ENCODE measurements at places on chromosomes 1 and 21.
A peak's percentile ranks its signal among the peaks of the same experiment; 100 is the strongest.

DNA sequence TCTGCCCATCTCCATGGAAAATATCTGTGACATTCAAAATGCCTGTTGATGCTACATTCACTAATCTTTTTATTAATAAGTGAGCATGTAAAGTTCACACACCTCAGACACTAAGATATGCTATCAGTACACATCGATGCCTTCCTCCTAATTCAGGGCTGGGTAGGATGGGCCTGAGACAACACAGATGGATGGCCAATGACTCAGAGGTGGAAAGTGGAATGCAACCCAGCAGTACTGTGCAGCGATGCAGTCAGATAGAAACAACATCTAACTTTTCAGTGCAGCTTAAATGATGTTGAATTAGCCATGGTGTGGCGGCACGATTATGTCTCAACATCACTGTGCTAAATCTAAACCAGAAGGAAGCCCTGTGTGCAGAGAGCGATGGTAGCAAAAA lies 161.6 kb upstream of the KCNJ15 start:
- DNase-seq: no peak

DNA sequence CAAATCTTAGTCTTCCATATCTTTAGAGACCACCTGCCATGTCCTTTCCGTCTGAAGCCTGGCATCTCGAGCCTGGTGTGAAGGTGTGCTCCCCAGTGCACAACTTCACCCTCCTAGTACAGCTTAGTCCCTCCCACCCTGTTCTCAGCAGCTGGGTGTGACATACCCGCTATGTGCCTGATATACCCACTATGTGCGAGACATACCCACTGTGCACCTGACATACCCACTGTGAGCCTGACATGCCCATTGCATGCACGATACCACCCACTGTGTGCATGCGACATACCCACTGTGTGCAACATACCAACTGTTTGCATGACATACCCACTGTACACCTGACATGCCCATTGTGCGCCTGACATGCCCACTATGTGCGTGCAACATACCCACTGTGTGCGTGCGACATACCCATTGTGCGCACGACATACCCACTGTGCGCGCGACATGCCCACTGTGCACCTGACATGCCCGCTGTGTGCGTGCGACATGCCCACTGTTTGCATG lies 3.0 kb upstream of the RRP1 start:
- no peak for DNase-seq

GRCh38 chr1:240232530-240232929 lies 140.8 kb downstream of the FMN2 start:
- no peak for DNase-seq

GRCh38 chr1:180951836-180952656 lies 39.3 kb downstream of the KIAA1614 start:
- DNase-seq: no peak

DNA sequence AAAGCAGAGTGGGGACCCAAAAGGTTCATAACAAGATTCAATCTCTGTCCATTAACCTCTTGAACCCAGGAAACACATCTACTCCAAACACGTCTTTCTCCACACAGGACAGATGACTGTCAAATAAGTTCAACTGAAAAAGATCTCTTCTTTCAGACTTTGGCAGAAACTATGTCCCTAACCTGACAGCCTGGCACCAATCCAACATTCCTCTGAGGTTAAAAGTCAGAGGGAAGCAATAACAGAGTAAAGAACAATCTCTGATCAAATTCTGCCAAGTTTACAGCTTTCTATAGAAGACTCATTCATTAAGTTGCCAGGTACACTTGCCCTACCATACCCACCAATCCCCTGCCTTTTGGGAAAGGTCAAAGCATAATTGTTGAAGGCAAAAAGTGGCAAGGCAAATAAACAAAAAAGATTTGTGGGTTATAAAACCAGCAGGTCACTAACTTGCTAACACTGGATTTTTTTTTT lies 31.9 kb downstream of the OTUD7B start:
- no peak for DNase-seq

- DNase-seq: no peak
Observed at GRCh38 chr1:45982359-45982758, 150.1 kb downstream of the PIK3R3 start.

DNA sequence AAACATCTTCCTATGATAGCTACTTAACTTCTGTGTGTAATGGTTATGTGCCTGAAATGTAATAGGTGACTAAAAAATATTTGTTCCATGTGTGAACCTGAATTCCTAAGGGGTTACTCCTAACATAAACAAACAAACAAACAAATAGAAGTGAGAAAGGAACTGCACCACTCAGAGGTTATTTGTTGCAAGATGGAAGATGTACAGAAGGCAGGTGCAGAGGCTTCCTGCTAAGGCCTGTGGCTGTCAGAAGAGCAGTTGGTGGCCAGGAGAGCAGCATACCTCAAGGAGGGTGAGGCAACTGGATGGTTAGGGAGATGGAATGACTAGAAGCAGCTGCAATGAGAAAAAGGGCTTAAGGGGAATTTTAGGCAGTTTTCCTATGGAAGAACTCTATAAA lies 940.6 kb downstream of the TTLL7 start:
- no peak for DNase-seq

- no peak for DNase-seq
Observed at GRCh38 chr1:155522069-155522468, 40.5 kb downstream of the ASH1L start.

DNA sequence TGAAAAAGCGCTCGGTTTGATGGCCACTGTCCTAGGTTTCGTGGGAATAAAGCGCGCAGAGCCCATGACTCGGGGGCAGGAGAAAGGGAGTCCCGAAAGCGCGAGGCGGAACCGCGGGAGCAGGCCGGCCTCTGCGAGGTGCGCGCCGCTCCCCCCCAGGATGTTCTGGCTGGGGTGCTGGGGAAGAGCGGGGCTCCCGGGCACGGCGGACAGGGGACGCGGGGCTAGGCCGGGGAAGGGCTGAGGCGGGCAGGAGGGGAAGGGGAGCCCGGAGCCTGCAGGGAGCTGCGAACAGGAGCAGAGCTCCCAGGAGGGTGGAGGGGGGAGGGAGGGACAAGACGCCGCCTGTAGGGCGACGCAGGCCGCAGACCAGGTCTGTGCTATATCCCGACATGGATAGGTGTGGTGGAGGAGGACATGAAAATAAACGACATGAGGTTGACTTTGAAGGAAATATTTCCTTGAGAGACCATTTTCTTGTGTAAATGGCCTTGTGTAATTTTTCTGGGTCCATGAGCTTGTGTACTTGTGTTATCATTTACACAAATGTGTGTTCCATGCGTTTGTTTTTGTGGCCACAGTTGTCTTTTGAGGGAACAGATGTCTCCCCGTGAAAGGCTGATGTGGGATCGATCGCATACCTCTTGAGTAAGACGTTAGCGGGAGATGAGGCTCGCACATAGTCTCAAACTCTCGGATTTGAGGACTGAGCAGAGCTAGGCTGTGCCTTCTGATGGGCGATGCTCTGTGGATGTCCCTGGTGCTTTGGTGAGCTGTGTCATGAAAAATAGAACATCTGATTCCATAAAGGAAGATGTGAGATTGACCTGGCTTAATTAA lies 1.3 kb downstream of the PCNT start:
- peak; percentile 21 for DNase-seq

GRCh38 chr1:25640646-25641328 lies 24.2 kb downstream of the MAN1C1 start:
- DNase-seq: no peak

DNA sequence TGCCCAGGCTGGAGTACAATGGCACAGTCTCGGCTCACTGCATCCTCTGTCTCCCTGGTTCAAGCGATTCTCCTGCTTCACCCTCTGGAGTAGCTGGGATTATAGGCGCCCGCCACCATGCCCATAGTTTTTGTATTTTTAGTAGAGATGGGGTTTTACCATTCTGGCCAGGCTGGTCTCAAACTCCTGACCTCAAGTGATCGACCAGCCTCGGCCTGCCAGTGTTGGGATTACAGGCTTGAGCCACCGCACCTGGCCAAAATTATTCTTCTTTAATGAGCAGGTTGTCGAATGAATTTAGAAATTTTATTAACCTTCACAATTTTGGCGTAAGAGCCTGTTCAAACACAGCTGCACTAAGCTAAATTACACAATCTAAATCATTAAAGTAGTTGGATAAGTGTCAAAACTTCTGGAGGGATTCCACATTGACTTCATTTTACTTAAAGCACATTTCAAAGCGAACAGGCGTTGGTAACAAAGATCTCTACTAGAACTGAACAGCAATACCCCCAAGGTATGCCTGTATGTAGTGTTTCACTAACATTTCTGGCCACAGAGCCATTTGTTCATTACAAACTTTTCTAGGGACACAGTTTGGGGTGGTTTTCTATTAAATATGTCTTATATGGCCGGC lies 5.2 kb upstream of the CTH start:
- no peak for DNase-seq

DNA sequence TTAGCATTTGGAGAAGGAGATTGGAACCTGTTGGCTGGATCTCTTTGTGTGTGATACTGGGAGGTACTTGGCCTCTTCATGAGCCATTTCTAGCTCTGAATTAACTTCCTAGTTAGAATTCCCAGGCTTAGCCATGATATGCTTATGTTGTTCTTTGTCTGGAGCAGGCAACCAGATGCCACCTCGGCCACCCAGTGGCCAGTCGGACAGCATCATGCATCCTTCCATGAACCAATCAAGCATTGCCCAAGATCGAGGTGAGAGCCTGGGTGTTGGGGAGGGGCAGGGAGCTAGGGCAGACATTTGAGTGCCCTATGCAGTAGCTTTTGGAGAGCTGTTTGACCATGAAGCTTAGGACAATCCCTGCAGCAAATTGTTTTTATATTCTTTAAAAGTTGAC lies 26.5 kb upstream of the PIGV start:
- no peak for DNase-seq

- DNase-seq: no peak
Observed at GRCh38 chr1:165899461-165899941, 72.1 kb downstream of the UCK2 start.

DNA sequence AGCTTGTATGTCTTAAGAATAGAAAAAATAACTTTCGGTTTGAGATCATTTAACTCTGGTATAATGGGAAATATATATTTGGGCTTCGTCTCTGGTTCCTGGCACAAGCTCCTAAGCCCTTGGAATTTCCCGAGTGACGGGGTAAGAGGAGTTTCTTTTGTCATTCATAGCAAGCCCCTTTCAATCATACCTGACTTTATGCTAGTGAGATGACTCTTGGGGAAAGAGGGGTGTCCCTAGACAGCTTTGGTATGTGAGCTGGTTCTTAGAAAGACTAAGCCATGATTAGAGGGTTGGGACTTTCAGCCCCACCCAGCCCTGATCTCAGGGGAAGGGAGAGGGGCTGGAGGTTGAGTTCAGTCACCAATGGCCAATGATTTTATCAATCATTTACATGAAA lies 13.9 kb upstream of the MTARC1 start:
- DNase-seq: no peak

DNA sequence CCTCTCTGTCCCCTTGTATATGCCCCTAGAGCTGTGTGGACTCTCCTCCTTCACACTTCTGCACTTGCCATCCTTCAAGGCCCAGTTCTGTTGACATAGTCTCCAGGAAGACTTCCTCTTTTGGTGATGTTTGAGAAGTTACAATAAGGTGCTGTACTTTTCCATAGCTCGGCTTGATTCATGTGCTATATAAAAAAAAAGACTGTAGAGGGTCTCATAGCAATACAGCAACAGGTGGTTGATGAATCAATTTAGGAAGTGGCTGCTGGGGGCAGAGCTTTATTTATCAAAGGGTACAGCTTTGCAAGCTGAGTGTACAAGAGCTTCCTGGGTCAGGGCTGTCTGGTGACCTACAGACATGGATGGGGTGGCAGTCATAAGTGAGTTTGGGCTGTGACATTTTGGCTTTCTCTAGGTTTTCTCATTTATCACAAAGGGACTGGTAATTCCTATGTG lies 102.7 kb downstream of the RUNX1 start:
- DNase-seq: peak; percentile 51

DNA sequence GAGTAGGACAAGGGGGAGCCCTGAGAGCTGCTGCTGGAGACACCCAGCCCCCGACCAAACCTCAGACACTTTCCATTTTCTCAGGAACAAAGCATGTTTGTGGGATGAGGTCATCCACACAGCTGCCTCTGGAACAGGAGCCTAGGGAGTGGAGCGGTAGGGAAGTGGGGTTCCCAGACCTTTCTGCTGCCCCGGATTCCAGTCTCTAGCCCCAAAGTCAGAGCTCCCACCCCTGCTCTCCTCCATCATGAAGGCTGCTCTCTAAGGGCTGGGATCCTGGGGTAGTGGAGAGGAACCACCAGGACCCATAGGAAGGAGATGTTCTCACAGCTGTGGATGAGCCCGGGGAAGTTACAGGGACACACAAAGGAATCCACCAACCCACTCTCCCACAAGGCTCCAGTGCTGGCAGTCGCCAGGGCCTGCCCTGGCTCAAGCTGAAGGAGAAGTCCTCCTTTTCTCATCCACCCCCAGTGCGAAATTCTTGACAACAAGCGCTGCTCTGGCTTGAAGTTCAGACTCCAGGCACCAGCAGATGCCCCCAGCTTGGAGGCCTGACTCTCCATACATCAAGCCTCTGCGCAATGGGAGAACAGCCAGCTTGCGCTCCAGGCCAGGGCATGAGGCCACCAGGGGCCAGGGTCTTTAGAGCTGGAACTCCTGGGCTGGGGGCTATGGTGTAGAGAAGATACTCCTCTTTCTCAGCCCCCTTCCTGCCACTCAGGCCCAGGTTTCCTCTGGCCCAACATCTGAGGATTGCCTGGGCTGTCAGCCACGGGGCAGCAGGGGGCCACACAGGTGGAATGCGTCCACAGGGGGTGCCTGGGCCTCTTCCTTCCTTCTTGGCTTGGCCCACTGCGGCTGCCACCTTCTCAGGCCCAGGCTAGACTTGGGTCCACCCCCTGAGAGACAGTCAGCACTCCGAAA lies 4.5 kb downstream of the FHL3 start:
- DNase-seq: peak; percentile 37

DNA sequence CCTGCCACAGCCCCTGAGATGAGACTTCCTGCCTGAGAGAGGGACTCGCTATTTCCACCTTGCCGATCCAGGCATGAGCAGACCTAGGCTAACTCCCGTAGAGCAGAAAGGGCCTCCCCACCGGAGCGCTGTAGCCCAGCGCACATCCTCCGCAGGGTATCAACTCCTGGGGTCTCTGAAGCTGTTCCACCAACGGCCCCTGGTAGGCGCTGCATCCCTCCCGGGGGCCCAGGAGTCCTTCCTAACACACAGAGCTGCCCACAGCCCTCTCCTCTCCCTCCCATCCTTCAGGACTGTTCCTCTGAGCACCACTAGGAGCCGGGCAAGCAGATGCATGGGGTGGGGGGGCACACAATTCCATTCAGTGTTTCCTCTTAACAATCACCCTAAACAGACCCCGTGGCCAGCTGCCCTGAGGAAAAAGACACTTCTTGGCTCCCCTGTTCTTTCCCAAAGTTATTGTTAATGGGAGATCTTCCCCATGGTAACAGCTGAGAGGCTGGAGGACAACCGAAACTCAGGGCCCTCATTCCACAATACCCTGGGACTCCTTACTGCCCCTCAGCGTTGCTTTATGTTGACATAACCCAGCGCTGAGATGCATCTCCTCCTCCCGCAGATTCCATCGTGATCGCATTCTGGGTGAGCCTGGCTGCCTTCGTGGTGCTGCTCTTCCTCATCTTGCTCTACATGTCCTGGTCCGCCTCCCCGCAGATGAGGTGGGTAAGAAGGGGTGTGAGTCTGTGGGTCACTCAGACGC lies 7.5 kb downstream of the MRAP start:
- no peak for DNase-seq

All from inflammatory macrophage treated with lipopolysaccharide for 4 hours (primary cell).